CD4-positive, alpha-beta T cell treated with Interleukin-12 subunit alpha and Interleukin-12 subunit beta, for 1 hour (primary cell): ENCODE measurements at places on chromosomes 2 and 18.

DNA sequence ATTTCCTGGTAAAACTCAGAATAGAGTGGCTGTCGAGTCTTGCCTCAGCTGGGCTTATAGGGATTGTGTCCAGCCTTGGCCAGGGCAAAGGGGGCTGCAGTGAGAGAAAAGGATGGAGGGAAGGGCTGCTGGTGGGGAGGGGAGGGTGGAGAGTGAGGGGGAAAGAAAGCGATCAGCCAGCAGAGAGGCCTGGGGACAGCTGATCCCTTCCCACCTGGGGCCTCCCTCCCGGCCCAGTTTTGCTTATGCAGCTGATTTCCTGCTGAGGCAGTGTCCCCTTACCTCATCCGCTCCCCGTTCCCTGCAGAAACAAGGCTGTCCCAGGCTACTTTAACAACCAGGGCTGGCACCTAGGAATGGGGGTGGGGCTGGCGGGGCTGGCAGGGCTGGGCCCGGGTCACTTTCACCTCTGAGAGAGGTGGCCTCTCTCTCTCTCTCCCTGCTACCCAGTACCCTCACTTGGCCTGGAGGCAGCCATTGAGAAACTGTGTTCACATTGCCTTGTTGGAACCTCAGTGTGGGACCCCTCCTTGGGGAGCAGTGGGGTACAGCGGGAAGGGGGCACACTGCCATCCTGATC, 12.2 kb upstream of the GMPPA start:
- no peak for DNase-seq

DNA sequence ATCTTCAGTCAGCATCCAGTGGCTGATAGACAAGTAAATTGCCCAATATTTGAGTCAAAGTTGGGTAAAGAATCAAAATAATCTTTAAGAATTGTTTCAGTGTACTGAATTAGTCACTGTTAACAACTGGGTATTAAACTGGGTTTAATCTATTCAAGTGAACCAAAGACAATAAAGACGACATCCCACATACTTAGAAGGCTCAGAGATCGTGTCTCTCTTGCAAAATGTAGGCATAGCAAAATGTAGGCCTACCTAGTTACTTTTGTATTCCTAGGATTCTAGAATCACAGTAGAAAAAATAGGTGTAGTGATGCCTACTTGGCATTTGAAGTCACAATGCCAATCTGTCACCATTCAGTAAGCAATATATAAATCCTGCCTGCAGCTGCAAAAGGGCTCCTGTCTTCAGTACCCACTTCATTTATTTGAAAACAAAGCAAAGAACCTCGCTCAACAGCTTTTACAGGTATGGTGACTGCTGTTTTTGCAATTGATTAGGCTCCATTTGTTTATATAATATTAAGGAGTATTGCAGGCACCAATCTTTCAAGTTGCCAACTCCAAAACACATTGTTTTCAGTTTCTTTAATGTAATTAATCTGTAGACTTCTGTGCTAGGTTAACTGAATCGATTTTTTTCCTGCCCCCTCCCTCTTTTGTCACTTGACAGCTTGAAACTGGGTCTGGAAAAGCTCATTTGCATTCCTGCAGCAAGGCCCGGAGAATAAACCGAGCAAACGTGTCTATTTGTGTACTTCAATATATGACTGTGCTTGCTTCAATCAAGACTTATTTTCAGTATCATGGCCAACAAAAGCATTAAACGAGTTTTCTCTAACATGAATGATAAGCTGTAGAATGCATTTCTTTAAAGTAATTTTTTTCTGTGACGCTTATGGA, 1074.9 kb downstream of the TDRD15 start:
- no peak for DNase-seq

DNA sequence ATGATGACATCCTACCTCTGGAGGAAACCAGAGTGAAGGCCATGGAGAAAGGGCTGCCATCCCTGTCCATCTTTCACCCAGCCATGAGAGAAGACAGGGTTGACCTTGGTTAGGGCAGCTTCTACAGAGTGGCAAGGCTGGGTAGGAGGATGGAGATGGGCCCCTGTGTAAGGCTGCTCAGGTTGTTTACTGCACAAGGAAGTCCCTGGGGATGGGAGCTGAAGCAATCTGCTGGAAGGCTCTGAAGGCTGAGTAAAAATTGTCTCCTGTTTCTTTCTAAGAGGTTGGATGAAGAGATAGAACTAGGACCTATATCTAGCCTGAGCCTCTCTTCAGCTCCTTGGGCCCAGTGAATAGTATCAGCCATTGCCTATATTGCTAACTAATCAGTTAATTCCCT, 14.4 kb downstream of the ELMOD3 start:
- DNase-seq, result no peak

DNA sequence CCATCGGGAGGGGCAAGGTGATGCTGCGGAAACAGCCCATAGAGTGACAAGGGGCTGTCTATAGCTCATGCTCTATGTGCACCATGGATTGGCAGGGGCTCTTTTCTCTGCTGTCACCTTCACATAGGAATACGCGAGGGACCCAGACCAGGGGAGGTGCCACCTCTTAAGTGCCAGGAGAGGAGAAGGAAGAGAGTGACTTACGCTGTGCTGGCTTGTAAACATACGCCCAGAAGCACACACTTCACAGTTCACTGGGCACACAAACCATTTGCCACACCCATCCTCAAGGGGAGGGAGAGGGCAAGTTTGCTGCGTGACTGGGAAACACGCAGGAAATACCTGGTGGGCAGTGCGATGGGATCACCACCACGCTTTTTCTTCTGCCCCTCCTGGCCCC, 65.1 kb upstream of the GPR45 start:
- DNase-seq, result no peak

DNA sequence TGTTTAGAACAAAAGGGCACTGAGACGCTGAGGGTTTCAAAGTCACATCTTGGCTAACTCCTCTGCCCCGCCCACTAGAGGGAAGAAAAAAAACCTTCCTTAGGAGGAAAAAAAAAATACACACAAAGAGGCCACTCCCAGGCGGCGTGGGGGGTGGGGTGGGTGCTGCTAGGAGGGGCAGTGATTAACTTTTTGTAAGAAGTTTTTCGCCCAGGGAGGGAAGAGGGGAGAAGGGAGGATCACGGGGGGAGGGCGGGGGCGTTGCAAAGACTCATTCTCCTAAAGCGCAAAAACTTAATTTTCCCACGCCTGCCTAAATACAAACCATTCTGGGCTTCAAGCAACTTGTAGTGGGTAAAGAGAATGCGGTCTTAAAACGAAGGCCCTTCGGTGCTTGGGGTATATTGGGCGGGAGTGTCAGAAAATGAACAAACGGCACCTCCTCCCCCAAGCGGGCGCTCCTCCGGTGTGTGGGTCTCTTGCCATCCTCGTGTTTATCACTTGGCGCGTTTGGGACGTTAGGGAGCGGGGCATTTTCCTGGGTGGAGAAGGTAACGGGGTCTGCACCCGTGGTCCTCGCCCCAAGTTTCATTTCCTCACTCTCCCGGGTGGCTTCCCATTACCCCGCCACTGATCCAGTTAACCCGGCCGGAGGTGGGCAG, 1.7 kb downstream of the CXCR4 start:
- DNase-seq, result peak; percentile 85

DNA sequence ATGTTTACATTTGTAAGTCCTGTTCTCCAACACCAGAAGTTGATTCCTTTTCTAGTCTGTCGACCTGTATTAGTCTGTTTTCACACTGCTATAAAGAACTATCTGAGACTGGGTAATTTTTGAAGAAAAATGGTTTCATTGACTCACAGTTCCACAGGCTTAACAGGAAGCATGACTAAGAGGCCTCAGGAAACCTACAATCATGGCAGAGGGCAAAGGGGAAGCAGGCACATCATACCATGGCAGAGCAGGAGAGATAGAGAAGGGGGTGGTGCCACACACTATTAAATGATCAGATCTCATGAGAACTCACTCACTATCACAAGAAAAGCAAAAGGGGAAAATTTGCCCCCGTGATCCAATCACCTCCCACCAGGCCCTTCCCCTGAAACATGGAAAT, 112.8 kb upstream of the MAP3K20 start:
- no peak for DNase-seq

GRCh38 chr2:230976671-230977171, 19.2 kb upstream of the SPATA3 start:
- DNase-seq, result no peak

DNA sequence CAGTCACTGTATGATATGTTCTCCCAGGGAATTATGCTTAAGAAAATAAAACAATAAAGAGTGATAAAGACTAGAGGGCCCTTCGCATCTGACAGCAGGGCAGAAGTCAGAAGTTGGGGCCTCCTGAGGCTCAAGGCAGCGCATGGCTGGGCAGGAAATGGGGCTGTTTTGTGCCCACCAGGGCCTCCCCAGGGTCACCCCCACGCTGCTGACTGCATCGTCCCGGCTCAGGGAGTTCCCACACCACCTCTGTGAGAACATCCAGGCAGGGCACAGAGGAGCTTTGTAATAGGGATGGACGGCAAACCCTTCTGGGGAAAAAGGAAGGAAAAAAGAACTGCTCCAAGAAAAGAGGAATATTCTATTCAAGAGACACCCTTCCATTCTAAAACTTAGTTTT, 41.2 kb downstream of the PAX3 start:
- DNase-seq, result no peak

DNA sequence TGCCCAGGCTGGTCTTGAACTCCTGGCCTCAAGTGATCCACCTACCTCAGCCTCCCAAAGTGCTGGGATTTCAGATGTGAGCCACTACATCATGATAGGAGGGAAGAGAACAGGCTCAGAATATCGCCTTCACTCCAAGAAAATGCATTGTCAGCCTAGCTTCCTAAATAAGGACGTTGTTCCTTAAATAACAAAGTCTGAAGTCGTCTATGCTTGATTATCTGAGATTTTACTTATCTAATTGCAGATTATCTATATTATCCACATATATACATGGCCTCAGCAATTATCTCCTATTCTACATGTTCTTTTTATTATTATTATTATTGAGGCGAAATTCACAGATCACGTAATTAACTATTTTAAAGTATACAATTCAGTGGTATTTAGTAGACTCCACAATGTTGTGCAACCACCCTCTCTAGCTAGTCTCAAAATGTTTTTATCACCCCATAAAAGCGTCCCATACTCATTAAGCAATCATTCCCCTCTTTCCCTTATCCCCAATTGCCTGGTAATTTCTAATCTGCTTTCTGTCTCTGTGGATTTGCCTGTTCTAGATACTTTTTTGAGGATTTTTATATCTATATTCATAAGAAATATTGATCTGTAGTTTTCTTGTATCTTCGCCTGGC, 95.1 kb upstream of the RFX8 start:
- DNase-seq, result no peak

- peak; percentile 14 for DNase-seq
These were observed 71.1 kb downstream of the DSC3 start for GRCh38 chr18:30971338-30971956.

GRCh38 chr2:149709496-149710263, 122.1 kb upstream of the MMADHC start:
- no peak for DNase-seq

DNA sequence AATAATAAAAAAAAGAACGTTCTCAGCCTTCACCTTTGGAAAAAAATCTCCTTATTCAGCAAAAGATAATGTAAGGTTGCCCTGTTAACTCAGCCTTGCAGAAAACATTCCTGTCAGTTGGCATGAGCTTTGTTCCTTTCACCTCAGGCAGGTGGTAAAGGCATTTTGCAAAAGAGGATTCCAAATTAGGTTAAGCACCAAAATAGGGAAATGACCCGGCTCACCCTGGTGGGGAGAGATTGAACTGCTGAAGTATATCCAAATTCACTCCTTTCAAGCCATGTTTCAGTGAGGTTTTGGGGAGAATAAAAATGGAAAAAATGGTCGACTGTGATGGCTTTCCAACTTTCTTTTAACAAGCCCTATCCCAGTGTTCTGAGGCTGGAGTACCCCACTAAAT, 1988.8 kb upstream of the PIK3C3 start:
- no peak for DNase-seq

DNA sequence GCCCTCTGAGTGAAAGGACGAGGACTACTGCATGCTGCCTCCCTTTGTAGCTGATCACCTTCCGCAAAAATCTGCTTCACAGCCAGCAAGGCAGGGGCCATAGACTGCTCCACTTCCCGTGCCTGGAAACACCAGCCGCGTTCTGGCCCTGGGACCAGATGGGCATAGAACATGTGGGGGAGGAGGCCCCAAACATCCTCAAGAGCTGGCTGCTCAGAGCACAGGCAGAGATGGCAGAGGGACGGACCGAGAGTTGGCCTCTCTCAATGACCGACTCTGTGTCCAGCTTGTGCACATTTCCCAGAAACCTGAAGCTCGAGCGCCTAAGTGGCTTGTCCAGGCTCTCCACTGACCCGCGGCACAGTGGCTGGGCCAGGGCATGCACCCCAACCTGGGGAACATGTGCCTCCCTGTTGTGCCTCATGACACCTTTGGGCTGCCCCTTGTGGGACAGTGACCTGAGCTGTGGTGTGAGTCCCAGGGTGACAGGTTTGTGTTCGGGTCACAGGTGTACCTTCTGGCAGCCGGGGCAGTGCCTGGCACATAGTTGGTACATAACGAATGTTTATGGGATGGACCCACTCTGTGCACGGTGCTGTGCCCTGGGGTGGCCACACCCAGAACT, 9.1 kb downstream of the KCNF1 start:
- DNase-seq, result no peak

DNA sequence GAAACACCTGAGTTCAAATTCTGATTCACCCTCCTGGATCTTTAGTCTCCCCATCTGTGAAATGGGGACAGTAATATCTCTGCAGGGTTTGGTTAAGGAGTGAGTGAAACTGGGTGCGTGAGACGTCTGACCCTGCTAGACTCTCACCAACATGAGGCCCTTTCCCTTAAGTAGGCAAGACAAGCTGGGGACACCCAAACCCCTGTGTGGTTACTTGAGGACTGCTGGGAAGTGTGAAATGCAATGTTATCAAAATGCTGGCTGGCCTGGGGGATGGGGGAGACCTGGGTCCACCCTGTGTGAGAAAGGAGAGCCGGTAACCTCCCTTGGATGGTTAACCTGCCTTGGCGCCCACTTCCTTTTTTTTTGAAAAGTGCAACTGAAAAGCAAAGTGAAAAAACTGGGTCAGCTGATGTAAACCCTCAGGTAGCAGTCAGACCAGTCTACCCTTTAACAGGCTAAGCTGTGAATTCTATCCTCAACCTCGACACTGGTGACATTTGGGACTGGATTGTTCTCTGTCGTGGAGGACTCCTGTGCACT, 82.3 kb downstream of the INPP5D start:
- peak; percentile 42 for DNase-seq

GRCh38 chr18:40851014-40851429, 1104.0 kb upstream of the PIK3C3 start:
- no peak for DNase-seq

- no peak for DNase-seq
These were observed 71.2 kb downstream of the MBP start for GRCh38 chr18:77061281-77061945.

GRCh38 chr18:52936931-52937330, 596.9 kb downstream of the DCC start:
- DNase-seq, result no peak

GRCh38 chr2:4381773-4382172, 678.4 kb downstream of the DCDC2C start:
- DNase-seq, result no peak

DNA sequence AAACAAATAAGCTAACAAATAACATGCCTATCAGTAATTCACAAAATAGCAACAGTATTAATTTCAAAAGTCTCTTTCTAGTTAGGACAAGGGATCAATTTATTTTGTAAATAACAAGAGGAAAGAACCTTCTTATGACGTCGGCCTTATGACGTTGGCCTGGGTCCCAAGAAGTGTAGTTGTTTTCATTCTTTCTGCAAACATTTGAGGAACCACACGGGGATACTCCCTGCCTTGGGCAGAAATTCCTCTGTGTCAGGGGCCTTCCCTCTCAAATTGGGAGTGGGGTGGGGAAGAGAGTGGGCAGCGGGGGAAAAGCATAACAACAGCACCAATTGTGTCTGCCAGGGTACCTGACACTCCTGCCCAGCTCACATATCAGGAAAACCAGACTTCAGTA, 1.3 kb downstream of the CCDC68 start:
- no peak for DNase-seq
